CD8-positive, alpha-beta T cell (primary cell): ENCODE measurements at places on chromosomes 4 and X.

GRCh38 chr4:138329506-138330070 is 87.4 kb upstream of the SLC7A11 start:
- DNase-seq = no peak

- no peak for DNase-seq
These were observed 185.3 kb downstream of the CRLF2 start for GRCh38 chrX:1027133-1027532.

- DNase-seq = no peak
These were observed 116.5 kb upstream of the NDST4 start for GRCh38 chr4:115229873-115230272.

DNA sequence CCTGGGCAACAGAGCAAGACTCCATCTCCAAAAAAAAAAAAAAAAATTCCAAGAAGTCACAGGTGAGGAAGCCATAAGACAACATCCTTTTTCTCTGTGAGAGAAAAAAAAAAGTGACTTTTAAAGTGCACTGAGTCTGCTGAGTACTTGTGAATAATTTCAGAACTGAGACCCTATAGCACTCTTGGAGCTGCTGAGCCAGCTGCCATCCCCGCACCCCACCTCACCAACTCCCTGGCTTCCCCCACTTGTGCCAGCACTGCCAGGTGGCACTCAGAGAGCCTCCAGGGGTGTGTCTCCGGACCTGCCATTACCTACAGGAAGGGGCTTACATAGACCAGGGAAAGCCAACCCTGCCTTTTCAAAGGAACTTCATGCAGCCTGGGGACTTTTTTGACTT is 39.2 kb upstream of the HS3ST1 start:
- DNase-seq = no peak

DNA sequence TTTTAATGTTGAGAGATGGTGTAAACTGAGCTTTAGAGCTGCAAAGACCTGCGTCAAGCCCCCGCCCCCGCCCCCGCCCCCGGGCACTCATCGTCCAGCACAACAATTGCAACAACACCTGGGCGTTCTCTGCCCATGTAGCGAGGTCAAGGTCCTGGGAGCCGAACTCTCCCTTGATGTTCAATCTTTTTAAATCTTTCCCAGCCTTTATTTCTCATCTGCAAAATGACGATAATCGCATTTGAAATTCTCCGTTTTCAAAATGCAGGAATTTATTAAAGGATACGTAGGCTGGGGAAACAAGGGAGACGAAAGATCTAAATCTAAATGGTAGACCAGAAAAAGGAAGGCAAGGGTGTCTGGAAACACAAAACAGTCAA is 648 bp upstream of the MSMO1 start:
- peak; percentile 35 for DNase-seq

DNA sequence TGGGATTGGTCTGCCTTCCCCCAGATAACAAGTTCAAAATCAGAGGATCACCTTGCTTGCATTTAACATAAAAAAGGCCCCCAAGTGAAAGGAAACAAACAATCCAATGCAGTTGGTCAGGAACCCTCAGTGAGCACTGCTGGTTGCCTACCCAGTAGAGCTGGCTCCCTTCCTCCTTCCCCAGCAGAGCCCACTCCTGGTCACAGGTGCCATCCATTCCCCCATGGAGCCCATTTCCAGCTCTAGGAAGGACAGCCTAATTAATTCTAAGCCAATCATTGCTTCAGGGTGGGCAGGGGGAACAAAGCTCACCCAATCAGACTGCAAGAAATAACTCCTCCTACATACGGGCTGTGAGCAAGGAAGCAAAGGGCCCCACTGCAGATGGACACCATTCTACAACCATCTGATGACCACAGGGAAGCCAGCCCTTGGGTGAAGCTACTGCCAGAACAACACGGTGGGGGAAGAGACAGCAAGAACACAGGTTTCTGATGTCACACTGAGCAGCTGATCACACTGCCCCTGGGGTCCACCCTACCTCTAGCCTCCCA is 86.5 kb downstream of the SH3KBP1 start:
- DNase-seq = no peak

GRCh38 chr4:175531405-175532091 is 280.5 kb downstream of the GPM6A start:
- no peak for DNase-seq

GRCh38 chr4:971666-972500 is 1.5 kb downstream of the DGKQ start:
- peak; percentile 67 for DNase-seq

DNA sequence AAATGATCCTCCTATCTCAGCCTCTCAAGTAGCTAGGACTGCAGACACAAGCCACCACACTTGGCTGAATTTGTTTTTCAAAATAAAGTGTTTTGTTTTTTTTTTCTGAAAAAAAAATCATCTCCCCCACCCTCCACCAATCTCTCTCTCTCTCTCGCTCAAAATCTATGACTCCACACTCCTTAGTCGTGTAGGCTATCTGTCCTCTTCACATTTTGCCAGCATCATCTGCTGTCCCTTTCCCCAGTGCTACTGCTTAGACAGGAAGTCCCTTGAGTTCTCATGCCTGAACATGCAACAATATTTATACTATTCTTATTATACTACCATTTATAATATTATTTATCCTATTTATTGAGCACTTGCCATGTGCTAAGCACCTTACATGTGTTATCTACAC is 80.7 kb upstream of the TMEM164 start:
- DNase-seq = no peak

- DNase-seq = no peak
These were observed 134.1 kb downstream of the PJA1 start for GRCh38 chrX:69031181-69031580.

DNA sequence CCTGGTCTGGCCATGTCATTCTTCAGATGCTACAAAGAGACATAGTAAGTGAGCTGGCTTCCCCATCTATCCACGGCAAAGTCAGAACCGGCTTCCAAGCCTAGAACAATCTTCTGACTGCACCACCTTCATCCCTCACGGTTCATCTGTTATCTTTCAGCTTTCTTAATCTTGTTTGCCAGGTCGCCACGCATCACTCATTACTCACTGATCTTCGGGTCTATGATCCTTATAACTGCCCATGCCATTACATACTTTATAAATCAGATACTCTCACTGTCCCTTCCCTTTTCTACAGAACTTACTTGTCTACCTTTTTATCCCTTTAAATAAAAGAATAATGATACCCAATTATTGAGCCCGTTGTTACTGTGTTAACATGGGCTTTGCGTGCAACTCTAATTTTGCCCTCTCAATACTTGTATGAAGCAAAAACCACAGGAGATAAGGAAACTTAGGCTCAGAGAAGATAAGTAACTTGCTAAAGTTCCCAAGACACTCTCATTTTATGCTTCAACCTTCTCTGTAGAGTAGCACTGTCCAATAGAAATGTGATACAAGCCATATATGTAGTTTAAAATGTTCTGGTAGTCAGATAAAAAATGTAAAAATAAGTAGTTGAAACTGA is 171.7 kb downstream of the AMELX start:
- DNase-seq = no peak

- DNase-seq = no peak
These were observed 22.9 kb downstream of the KCTD8 start for GRCh38 chr4:44425614-44426208.

DNA sequence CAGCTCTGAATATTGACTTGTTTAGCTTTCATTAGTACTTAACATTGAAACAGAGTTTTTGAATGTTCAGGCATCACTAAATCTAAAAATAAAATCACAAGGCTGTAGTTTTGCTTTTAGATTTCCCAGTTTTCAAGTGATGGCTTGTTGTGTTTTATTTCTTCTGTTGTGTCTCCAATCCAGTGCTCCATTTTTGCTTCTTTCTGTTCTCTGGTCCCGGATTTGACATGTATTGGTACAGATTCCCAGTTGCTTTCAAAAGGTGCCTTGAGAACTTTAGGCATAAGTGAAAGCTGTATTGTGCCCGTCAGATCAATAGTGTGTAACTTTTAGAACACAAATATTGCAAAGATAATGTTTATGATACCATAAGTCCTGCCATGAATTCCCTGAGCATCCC is 53.2 kb downstream of the ARHGAP10 start:
- DNase-seq = no peak

GRCh38 chr4:791252-791897 is 34.6 kb downstream of the CPLX1 start:
- DNase-seq = no peak

GRCh38 chrX:1412551-1413161 is 20.7 kb upstream of the SLC25A6 start:
- DNase-seq = no peak
